ENCODE measurements at places on chromosomes 1 and 21.

DNA sequence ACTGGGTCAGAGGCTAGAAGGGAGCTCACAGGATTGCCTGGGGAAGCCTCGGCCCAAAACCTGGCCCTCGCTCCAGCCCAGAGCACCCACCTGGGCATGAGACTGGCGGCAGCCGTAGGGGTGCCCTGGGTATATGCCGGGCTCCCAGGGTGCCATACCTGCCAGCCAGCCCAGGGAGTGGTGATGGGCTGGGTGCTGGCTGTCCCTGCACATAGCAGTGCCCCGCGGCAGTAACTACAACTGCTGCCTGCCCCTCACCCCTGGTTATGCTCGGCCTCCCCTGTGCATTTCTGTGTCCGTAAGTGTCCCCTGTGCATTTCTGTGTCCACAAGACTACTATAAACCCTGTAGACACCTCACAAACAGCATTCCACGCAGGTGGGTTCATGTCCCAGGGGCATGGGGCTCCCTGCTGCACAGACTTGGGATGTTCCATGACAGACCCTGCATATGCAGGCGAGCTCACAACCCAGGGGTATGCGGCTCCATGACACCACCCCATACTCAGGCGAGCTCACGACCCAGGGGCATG is 5.8 kb upstream of the SPATC1L start:
- no peak for DNase-seq

- DNase-seq = no peak
These were observed 3.5 kb upstream of the ARF1 start for GRCh38 chr1:228079013-228079412.

GRCh38 chr1:232328486-232329102 is 301.3 kb downstream of the SIPA1L2 start:
- no peak for DNase-seq

GRCh38 chr1:44643721-44644334 is 30.5 kb downstream of the TMEM53 start:
- no peak for DNase-seq

GRCh38 chr1:221939607-221940006 is 197.7 kb upstream of the DUSP10 start:
- DNase-seq = no peak

DNA sequence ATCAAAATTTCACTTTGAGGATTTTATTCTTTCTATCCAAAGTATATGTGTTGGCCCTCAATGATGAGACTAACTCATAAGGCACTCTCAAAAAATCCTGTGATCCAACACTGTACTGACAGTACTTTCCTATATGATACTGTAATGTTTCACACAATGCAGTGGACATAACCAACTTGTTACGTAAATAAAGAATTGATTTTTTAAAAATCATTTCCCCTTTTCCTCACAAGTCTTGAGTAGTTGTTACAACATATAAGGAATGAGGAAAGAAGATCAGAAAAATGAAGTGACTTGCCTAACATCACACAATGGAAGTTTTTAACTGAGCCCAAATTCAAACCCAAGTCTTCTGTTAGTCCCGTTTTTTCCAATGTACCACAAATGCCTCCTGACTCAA is 17.2 kb downstream of the PTP4A2 start:
- DNase-seq = no peak

GRCh38 chr1:45016767-45017166 is 4.7 kb downstream of the UROD start:
- no peak for DNase-seq

- DNase-seq = no peak
These were observed 8.1 kb upstream of the INKA2 start for GRCh38 chr1:111747282-111747734.

DNA sequence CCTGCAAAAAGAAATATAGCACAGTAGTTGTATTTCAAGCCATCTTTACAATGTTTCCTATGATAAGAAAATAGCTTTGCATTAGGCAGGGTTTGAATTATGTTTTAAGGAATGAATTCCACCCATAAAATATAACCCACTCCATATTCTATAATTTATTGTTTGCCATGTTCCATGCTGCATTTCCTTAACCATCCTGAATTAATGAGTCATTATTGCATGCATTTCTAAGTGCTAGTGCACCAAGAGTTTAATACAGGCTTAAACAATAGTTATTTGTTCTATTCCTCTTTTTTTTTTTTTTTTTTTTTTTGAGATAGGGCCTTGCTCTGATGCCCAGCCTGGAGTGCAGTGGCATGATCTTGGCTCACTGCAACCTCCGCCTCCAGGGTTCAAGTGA is 45.2 kb downstream of the MIGA1 start:
- no peak for DNase-seq

DNA sequence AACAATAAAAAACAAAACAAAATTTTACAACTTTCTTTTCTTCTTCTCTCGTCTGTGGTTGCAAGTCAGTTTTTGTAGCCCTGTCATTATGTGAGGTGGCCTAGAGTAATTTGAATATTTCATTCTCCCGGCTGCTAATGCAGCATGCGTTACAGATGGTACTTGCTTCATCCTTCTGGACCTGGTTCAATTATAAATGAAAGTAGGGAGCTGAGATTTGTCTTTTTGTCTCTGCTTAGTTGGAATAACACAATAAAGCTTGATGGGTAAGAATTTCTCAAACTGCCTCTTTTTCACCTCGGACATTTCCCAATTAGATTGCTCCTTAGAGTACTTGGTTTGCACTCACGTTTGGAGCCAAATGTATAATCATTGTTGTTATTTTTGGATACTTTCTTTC is 201.6 kb downstream of the PBX1 start:
- no peak for DNase-seq

- DNase-seq = no peak
These were observed 9.3 kb downstream of the F5 start for GRCh38 chr1:169576935-169577331.

- DNase-seq = no peak
These were observed 685.7 kb downstream of the ADGRL2 start for GRCh38 chr1:82486468-82486867.

DNA sequence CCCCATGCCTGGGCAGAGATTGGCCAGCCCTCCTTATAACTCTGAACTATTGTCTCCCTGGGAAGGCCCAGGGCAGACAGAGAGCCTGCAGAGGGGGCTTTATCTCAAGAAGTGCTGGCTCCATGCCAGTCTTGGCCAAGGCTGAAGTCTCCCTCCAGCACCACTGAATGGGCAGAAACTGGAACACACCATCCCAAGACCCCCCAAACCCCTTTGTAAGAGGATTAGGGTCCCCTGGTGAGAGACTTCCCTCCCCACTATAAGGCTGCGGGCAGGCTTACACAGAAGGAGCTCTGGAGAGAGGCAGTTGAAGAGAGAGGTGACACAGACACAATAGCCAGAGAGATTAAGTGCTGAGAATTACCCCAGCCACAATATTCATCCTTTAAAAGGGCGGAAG is 97.2 kb downstream of the NAV1 start:
- no peak for DNase-seq

DNA sequence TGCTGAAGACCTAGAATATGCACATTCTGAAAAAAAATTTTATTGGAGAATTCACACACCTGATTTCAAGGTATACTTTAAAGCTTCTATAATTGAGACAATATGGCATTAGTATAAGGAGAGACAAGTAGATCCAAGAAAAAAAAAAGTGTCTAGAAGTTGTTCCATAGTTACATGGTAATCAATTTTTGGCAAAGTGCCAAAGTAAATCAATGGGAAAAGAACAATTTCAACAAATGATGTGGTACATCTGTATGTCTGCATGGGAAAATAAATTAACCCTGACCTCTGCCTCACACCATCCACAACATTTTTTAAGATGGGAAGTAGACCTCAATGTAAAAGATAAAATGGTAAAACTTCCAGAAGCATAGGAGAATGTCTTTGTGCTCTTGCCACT is 21.3 kb upstream of the BACH1 start:
- DNase-seq = no peak

DNA sequence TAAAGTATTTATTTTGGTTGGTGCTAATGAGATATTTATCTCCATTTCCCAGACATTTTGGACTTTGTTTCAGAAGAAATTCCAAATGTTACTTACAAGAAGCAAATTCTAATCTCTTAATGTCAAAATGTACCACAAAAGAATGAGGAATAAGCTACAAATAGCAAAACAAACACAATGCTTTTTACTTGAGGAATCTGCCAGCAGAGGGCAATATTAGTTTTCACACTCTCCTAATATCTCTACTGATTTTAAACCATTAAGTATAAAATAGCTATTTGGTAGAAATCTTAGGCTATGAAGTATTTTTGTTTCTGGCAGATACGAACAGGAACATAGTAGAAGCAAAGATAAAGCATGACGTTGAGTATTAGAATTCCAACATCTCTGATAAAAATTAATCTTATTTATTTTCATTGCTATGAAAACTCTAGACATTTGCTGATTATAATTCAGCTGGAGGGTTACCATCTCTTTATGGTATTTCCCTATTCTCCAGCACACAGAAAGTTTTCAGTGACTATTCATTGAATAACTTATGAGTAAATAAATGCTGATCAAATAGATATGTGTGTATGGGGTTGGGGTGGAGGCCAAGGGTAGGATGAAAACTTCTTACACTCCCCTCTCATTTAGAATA is 13.4 kb upstream of the HMCN1 start:
- no peak for DNase-seq

- DNase-seq = no peak
These were observed 306.3 kb upstream of the RGS18 start for GRCh38 chr1:191851799-191852595.

DNA sequence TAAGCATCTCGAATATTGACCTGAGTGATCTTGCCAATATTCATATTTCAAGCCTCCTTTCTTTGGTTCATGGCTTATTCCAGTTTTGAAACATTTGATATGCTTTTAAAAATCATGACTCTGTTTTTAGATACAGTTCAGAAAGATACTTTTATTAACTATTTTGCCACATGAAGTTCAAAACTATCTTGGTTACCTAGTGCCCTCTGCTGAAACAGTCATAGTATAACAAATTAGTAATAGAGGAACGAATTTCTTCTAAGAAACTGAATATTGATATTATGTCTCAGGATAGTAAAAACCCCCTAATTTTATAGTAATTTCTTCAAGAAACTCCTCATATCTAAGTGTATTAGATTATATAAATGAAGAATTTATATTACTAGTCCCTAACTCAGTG is 52.6 kb upstream of the RC3H1 start:
- no peak for DNase-seq

DNA sequence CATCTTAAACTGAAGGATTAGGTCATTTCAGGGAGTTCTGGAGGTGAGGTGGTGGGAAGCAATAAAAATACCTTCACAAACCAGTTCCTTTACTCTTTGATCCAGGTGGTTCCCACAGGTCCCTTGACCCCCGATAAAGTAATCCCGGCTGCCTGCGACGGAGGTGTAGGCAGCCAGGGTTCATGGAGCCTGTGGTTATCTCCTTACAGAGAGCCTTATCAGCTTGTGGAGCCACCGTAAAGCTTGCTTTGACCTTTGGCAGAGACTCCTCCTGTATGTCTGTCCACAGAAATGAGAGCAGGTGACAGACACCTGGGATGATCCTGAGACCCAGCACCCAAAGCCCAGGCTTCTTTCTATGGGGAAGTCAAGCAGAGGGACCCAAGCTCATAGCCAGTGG is 243.4 kb downstream of the KIF26B start:
- no peak for DNase-seq

GRCh38 chr1:3030663-3031381 is 9.6 kb downstream of the ACTRT2 start:
- no peak for DNase-seq
